Transverse colon (tissue), 4 donors: ENCODE measurements at places on chromosomes 6 and 20. TPM values are rescaled to one million over a fixed set of nuclear protein-coding genes. Genes with fewer than 3 reads are reported as not detected.

GRCh38 chr6:69894578-69895347 is 28.4 kb downstream of the COL19A1 start:
- no peak for DNase-seq

GRCh38 chr20:21511485-21511849 is 2.4 kb downstream of the NKX2-2 start:
- no peak for DNase-seq

- DNase-seq: no peak
Observed at GRCh38 chr6:113363866-113364265, 493.3 kb upstream of the MARCKS start.

DNA sequence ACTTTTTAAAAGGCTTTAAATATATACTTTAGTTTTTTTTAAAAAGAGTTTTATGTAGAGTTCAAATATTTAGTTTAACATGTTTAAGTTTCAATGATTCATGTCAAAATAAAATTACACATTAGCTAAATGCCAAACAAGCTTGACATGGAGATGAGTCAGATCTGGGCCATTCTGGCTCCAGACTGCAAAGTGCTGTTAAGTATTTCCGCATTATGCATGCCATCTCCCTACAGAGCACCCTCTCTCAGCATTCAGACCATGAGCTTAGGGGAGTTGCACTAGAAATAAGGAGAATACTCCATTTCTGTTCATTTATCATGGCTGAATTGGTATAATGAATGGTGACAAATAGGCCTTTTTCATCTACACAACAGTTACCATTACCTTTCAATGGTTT is 21.5 kb upstream of the HS3ST5 start:
- DNase-seq: no peak

- peak; percentile 55 for DNase-seq
Observed at GRCh38 chr6:21914121-21914973, 320.8 kb downstream of the SOX4 start.

GRCh38 chr6:12295558-12296254 is 5.5 kb downstream of the EDN1 start:
- DNase-seq: no peak

GRCh38 chr6:131807321-131807643 is 538 bp upstream of the ENPP1 start:
- no peak for DNase-seq

GRCh38 chr6:15305496-15305895 is 59.6 kb downstream of the JARID2 start:
- no peak for DNase-seq

DNA sequence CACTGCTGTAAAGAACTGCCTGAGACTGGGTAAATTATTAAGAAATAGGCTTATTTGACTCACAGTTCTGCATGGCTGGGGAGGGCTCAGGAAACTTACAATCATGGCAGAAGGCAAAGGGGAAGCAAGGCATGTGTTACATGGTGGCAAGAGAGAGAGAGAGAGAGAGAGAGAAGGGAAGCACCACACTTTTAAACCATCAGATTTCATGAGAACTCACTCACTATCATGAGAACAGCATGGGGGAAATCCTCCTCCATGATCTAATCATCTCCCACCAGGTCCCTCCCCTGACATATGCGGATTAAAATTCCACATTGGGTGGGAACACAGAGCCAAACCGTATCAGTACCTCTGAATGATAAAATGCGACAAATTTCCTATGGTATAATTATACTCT is 203.9 kb upstream of the MARCKS start:
- no peak for DNase-seq

- no peak for DNase-seq
Observed at GRCh38 chr6:149728499-149729234, 10.8 kb upstream of the LATS1 start.

DNA sequence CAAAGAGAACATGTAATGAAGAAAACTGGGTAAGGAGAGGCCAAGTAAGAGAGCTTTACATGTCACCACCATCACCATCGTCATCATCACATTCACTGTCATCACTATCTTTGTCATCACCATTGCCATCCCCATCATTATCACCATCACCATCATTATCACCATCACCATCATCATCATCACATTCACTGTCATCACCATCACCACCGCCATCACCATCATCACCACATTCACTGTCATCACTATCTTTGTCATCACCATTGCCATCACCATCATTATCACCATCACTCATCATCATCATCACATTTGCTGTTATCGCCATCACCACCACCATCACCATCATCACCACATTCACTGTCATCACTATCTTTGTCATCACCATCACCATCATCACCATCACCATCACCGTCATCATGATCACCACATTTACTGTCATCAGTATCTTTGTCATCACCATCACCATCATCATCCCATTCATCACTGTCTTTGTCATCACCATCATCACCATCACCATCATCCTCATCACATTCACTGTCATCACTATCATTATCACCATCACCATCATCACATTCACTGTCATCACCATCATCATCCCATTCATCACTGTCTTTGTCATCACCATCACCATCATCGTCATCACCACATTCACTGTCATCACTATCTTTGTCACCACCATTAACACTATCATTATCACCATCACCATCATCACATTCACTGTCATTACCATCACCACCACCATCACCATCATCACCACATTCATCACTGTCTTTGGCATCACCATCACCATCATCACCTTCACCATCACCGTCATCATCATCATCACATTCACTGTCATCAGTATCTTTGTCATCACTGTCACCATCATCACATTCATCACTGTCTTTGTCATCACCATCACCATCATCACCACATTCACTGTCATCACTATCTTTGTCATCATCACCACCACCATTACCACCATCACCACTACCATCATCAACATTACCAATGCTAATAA is 172.3 kb downstream of the ERMARD start:
- no peak for DNase-seq

DNA sequence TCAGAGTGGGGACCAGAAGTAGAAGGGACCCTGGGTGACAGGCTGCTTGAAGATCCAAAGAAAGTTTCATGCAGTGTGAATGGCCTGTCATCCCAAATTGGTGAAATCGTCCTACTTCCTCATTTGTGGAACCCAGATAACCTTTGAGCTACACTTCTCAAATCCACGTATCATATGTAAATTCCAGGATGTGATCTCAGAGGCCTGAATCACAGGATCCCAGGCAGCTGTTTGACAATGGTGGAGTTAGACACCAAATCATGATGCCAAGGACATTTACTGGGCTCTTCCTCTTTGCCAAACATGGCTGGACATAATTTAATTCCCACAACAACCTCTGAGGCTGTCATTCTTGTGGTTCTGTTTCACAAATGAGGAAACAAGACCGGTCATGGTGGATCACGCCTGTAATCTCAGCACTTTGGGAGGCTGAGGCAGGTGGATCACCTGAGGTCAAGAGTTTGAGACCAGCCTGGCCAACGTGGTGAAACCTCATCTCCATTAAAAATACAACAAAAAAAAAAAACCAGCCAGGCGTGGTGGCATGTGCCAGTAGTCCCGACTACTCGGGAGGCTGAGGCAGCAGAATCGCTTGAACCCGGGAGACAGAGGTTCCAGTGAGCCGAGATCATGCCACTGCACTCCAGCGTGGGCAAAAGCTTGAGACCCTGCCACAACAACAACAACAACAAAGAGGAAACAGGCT is 39.9 kb upstream of the TTPAL start:
- DNase-seq: peak; percentile 54

DNA sequence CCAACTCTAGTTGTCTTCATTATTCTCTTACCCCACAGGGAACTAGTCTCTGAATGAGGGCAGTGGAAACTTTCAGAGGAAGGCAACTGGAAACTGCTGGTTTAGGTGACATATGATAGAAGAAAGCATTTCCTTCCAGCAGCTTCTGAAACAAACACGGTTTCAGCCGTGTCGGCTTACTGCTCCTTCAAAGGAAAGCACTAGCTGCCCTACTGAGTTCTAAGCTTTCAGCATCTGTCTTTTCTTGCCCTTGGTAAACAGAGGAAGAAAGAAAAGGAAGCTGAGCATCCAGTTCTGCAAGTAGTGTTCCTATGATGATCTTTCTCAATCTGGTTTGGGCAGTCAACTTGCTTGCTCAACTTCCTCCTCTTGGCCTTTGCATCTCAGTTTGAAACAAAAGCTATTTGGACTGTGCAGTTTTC is 117.5 kb upstream of the CEP85L start:
- DNase-seq: no peak

DNA sequence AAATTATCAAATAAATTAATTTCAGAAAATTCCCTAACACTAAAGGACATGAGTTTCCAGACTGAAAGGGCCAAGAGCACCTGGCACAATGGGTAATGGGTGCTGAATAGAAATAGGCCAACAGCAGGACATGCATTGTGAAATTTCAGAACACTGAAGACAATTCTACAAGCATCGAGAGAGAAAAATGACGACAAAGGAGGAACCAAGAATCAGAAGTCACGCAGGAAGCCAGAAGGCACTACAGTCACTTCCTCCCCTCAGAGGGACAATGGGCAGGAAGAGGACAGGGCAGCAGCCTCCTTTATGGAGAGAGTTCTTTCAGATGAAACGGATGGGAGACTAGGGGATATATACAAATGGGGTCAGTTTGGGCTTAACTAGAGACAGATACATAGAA is 29.6 kb downstream of the PCNA start:
- no peak for DNase-seq

DNA sequence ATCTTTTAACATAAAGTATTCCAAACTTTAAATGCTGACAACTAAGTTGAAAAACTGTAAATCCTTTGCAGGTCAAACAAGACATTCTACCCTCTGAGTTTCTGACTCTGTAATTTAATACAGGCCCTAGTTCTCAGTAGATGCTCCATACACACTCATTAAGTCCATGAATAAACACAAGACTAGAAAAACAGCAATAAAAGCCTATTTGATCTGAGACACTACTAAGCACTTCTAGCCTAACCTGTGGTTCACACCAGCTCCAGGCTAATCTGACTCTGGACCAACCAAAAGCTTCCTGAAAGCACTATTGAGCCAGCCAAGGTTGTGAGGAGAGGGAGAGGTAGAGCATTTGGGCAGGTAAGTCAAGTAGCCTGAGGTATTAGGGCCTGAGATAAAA is 103.9 kb downstream of the EPM2A start:
- no peak for DNase-seq

DNA sequence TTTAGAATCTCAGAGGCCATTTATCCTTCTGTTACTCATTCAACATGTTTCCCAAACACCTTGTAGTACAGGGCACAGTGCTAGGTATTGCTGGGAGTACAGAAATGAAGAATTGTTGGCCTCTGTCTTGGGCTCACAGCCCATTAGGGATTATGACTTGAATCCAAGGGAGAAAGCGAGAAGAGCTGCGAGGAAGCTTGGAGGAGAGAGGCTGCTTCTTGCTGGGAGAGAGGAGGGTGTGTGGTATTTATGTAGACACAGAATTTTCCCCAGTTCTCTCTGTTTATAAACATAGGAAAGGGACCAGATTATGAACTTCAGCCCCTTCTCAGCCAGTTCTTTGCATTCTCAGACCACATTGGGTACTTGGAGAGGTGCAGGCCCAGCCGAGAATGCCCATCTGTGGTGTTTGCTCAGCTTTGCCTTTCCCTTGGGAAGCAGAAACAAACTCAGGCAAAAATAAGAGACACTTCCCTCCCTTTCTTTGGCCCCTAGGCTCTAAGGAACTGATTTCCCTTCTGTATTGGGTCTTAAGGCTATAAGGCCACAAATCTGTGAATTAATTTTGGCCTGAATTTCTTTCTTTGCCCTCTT is 17.9 kb downstream of the CHMP4B start:
- DNase-seq: no peak

DNA sequence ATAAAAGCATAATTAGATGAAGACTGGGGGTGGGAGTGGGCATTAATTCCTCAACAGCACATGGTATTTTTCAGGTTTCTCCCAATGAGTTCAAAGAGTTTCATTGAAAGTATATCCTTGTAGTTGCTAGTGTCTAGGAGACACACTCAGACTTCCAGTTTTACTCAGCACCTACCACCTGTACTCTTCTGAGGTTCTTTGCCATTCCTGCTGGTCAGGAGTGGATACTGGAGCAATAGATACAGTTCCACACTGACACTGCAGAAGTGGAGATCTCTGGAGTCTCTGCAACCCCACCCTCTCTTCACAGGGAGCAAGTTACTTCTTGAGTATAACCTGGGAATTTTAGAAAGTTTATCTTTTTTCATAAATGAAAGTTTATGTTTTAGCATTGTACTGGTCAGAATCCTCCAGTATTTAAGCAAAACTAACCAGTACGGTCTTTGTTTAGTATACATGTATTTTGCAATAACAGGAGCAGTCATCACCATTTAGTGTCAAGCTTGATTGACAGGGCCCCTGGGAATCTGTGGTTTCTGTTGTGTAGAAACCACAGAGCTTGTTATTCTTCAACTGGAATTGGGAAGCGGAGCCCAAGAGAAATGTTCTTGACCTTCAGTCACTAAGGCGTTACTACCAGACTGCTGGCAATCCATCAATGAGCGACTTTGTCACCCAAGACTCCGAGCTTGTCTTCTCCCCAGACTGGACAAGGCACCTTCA is 148.1 kb downstream of the ZDHHC14 start:
- DNase-seq: no peak

DNA sequence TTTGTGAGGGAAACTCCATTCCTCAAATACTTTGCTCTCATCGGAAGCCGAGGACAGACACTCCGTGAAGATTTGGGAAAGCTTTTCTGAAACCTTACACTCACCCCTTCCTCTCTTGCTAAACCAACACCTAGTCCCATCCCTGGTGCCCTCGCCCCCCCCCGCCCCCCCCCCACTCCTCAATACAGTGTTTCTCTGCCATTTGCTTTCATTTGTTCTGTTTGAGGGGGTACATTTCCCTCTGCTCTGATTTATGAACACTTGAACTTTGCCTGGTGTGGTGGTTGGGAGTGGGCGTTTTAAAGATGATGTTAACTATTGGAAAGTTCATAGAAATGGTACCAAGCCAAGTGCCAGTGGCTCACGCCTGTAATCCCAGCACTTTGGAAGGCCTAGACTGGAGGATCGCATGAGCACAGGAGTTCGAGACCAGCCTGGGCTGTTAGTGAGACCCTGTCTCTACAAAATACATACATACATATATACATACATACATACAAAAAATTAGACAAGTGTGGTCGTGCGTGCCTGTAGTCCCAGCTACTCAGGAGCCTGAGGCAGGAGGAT is 1.1 kb downstream of the RAB32 start:
- no peak for DNase-seq

Gene C6orf118
- not detected for total RNA-seq

Gene PLAGL2
- total RNA-seq: 24.9 TPM

Gene MDFI
- 2.1 TPM for total RNA-seq

Gene PACRG
- total RNA-seq: 1.4 TPM
